ENCODE measurements at places on chromosomes 11 and 22. TPM values are rescaled to one million over a fixed set of nuclear protein-coding genes. Genes with fewer than 3 reads are reported as not detected.

The PLAAT5 gene
- 0.57 TPM for total RNA-seq

The GLB1L3 gene
- total RNA-seq, result not detected

The TNNT3 gene
- not detected for total RNA-seq

- DNase-seq, result no peak
Measured at GRCh38 chr11:33068611-33069340, 29.4 kb downstream of the TCP11L1 start.

- no peak for DNase-seq
Measured at GRCh38 chr22:40270748-40271373, 75.4 kb upstream of the ADSL start.

GRCh38 chr11:56491270-56491669 lies at the start of gene OR5M8:
TSS of gene OR5M8 (minus strand) at chr11:56491370. CDS start at chr11:56491370, 0 bp downstream.
- no peak for DNase-seq

- no peak for DNase-seq
Measured at GRCh38 chr11:117457031-117457785, 129.6 kb downstream of the CEP164 start.

DNA sequence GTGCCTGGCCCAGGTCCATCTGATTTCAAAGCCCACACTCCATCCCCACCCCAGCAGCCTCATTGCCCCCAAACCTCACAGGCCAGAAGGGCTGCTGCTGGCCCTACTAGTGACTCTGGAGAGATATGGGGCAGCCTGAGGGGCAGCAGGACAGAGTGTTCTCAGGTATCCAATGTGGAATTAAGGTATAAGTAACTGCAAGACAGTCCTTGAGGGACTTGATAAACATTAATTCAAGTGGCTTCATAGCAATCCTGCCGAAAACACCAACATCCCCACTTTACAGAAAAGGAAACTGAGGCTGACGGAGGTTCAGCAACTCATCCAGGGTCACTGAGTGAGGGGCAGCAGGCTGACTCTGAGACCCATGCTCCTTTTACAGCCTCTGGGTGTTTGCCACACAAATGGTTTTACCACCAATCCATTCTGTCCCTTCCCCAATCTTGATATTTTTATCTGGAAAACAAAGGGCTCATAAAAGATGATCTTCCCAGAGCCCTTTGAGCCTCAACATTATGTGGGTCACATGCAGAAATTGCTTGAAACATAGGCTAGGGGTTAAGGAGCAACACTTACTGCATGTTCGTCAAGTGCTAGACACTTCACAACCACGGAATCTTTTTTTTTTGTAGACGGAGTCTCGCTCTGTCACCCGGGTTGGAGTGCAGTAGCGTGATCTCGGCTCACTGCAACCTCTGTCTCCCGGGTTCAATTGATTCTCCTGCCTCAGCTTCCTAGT lies 2.3 kb downstream of the NIPSNAP1 start:
- DNase-seq, result no peak

GRCh38 chr11:118853678-118854077 lies 30.0 kb upstream of the CXCR5 start:
- no peak for DNase-seq

All from Calu3 (cell line).